Activated CD4-positive, alpha-beta T cell treated with anti-CD3 and anti-CD28 coated beads for 36 hours (primary cell): ENCODE measurements at places on chromosomes 12 and 14. TPM values are rescaled to one million over a fixed set of nuclear protein-coding genes. Genes with fewer than 3 reads are reported as not detected.

- no peaks in the 10 kb centered on the region for H3K27me3 ChIP-seq
- no peak overlapping the region for H3K27ac ChIP-seq
- no peaks in the 10 kb centered on the region for H3K36me3 ChIP-seq
These were observed 6.6 kb downstream of the TXNDC16 start for GRCh38 chr14:52545584-52546317.

- H3K27ac ChIP-seq: no peak overlapping the region
- no peak overlapping the region for H3K4me3 ChIP-seq
- H3K4me1 ChIP-seq: peaks cover 14% of the 10 kb centered on the region
- no peaks in the 10 kb centered on the region for H3K36me3 ChIP-seq
- H3K27me3 ChIP-seq: peaks cover 4% of the 10 kb centered on the region
These were observed 43.3 kb upstream of the EMP1 start for GRCh38 chr12:13153180-13153579.

- H3K4me1 ChIP-seq: peaks cover 18% of the 10 kb centered on the region
- H3K27ac ChIP-seq: no peak overlapping the region
- H3K36me3 ChIP-seq: no peaks in the 10 kb centered on the region
These were observed 627 bp downstream of the TESC start for GRCh38 chr12:117098361-117099217.

DNA sequence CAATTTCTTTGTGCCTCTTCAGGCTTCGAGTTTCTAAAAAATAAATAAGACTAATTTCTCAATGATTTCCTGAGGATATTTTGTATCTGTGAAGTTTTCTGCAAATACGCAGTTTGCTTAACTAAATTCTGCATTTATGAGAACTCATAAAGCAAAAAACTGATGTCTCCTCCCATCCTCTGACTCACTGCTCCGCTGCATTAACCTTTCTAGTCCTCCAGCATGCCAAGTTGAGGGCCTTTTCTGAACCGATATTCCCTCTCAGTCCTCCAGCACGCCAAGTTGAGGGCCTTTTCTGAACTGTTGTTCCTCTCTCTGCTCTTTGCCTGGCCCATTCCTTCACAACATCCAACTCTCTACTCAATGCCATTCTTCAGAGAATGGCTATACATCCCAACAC, 3.2 kb downstream of the IPO8 start:
- no peak for DNase-seq
- H3K27ac ChIP-seq: no peak overlapping the region
- H3K4me3 ChIP-seq: no peak overlapping the region
- peaks cover 4% of the 10 kb centered on the region for H3K36me3 ChIP-seq

- no peaks in the 10 kb centered on the region for H3K27me3 ChIP-seq
- H3K36me3 ChIP-seq: no peaks in the 10 kb centered on the region
- H3K27ac ChIP-seq: no peak overlapping the region
These were observed 817.0 kb downstream of the FLRT2 start for GRCh38 chr14:86346818-86347384.

DNA sequence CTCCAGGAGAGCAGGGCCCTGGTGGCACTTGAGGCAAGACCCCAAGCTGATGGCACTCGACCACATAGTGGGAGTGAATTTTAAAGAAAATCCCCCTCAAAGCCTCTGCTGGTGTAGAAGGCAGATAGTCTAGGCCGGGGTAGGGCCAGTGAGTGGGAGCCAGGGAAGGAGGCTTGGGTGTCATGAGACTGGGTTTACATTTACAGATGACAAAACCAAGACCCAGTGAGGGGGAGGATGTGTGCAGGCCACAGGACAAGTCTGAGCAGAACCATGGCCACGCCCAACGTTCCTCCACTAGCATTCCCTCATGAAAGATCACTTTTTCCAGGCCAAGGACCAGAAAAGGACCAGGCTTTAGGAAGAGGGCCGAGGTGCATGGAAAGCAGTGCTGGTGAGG, 42.0 kb downstream of the EVL start:
- no peak overlapping the region for H3K4me3 ChIP-seq
- H3K4me1 ChIP-seq: peaks cover 75% of the 10 kb centered on the region
- no peaks in the 10 kb centered on the region for H3K27me3 ChIP-seq

GRCh38 chr14:104641753-104642539, 37.4 kb upstream of the TMEM179 start:
- peaks cover 8% of the 10 kb centered on the region for H3K27me3 ChIP-seq
- H3K27ac ChIP-seq: no peak overlapping the region
- H3K4me1 ChIP-seq: peaks cover 5% of the 10 kb centered on the region

DNA sequence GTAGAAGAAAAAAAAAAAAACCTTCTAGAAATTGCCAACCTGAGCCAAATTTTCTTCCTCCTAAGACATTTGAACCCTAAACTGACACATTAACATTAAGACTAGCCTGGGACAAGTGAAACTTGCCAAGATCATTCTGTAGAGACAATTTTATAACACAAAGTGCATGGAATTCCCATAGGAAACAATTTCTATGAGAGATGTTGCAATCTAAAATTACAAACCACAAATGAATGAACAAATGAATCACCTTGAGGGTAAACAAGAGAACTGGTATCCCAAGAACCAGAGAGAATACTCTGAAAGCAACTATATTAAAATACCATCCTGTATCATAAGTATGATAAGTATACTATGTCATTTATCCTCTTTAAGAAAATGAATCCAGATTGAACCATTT, 165.3 kb downstream of the DICER1 start:
- H3K36me3 ChIP-seq: no peaks in the 10 kb centered on the region
- H3K27me3 ChIP-seq: peaks cover 25% of the 10 kb centered on the region
- H3K4me3 ChIP-seq: no peak overlapping the region
- no peak overlapping the region for H3K27ac ChIP-seq

- peak overlapping the region; percentile 4 for H3K27ac ChIP-seq
- peaks cover 10% of the 10 kb centered on the region for H3K27me3 ChIP-seq
- H3K36me3 ChIP-seq: no peaks in the 10 kb centered on the region
- peaks cover 8% of the 10 kb centered on the region for H3K4me1 ChIP-seq
- peak; percentile 35 for DNase-seq
These were observed 196.9 kb downstream of the ALG10 start for GRCh38 chr12:34219046-34219770.

GRCh38 chr12:123960029-123960735, 12.4 kb downstream of the CCDC92 start:
- H3K4me3 ChIP-seq: no peak overlapping the region
- no peak overlapping the region for H3K27ac ChIP-seq
- no peak for DNase-seq
- H3K4me1 ChIP-seq: no peaks in the 10 kb centered on the region

DNA sequence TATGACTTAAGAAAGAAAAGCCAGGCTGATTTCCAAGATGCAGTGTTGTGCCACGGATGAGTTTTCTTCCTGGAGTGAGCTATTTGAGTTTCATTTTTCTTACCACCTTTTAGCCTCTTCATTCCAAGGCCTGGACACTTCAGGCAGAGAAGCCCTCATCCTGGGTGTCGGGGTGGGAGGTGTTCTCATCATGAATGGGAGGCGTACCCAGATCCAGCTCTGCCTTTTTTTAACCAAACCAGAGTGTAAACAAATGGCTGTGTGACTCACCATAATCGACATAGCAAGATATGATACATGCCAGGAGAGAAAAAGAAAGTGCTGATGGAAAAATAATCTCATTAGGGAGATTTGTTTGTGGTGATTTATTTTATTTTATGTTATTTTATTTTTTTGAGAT, 79.9 kb downstream of the ARF6 start:
- DNase-seq: peak; percentile 66
- H3K27me3 ChIP-seq: no peaks in the 10 kb centered on the region

GRCh38 chr14:102911991-102912761, 10.3 kb upstream of the AMN start:
- no peak overlapping the region for H3K27ac ChIP-seq
- H3K4me3 ChIP-seq: no peak overlapping the region
- H3K4me1 ChIP-seq: no peaks in the 10 kb centered on the region
- H3K36me3 ChIP-seq: peaks cover 8% of the 10 kb centered on the region
- H3K27me3 ChIP-seq: no peaks in the 10 kb centered on the region
- DNase-seq: no peak

- H3K4me3 ChIP-seq: no peak overlapping the region
- H3K4me1 ChIP-seq: peaks cover 24% of the 10 kb centered on the region
These were observed 311.5 kb upstream of the OR4E1 start for GRCh38 chr14:21985081-21985480.

DNA sequence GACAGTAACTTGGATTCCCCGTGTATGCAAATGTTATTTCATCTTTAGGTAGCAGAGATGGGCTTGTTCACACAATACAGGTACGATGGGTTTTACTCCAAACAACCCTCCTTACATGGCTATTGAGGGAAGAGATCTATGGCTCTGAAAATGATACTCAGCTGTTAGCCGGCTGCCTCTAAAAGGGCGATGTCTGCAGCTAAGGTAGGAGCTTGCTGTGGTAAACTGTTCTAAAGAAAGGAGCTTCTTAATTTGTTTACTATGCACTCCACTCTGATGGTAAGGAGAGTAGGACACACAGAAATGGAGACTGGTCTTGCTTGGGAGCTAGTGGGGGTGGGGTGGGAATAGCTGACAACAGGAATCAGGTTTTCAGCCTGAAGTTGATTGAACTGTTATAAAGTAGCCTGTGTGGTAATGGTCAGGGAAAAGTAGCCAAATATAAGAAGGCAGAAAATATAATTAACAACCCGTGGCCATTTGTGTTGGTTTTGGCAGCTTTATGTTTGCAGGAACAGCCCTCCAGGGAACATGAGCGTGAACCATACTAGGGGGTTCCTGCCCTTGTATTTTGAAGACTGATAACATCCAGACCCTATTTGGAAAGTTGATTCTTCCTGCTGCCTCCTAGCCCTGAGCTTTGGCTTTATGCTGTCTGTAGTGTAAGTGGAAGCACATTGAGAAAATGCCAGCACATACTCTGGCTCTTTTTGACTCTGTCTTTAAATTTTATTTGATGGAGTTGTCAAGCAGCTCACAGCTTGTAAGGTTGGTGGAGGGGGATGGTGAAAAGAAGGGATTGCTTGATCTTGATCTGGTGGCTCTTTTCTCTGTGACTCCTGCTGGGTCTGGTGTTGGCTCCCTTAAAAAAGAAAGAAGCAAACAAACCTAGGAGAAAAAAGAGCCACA, 929.8 kb downstream of the DIO2 start:
- no peak for DNase-seq
- peaks cover 46% of the 10 kb centered on the region for H3K27me3 ChIP-seq
- H3K36me3 ChIP-seq: no peaks in the 10 kb centered on the region
- no peak overlapping the region for H3K27ac ChIP-seq
- H3K4me1 ChIP-seq: no peaks in the 10 kb centered on the region

DNA sequence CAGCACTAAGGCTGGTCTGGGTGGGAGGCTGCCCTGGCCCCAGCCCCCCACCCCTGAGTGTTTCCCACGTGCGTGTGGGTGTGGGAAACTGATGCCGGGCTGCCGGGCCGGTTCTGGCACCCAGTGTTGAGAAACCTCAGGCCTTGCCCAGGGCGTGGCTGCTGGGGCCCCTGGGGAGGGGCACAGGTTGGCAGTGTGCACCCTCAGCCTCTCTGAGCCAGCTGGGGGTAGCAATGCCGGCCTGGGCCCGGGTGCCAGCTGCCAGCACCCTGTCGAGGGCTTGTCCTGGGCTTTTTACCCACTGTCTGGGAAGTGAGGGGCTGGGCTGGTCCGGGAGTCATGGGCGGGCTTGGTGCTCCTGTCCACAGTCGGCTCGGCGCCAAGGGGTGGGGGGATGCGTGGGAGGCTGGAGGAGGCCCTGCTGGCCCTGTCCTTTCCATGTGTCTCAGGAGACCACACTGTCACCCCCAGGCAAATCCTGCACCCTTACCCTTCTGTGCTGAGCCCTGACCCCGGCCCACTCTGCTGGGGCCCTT, 15.7 kb downstream of the ASPG start:
- H3K4me3 ChIP-seq: no peak overlapping the region
- no peaks in the 10 kb centered on the region for H3K36me3 ChIP-seq
- DNase-seq: no peak
- H3K27me3 ChIP-seq: no peaks in the 10 kb centered on the region
- no peak overlapping the region for H3K27ac ChIP-seq

DNA sequence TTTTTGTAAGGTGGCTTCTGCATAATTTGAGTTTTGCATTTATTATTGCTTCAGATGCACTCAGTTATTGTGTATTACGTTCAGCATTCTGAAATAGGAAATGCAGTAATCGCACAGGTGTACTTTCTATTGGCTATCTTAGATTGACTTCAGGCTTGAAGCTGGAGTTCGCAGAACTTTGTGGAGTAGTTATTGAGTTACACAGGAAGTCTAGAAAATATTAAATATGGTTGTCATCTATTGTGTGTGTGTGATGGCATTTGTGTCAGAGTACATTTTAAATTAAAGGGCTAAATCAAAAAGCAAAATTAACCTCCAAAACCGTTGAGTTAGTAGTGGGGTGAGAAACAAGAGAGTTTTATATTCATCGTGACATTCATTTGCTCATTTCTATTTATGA, 2.7 kb downstream of the ARID2 start:
- peaks cover 33% of the 10 kb centered on the region for H3K4me1 ChIP-seq
- DNase-seq: no peak
- H3K36me3 ChIP-seq: peaks cover 38% of the 10 kb centered on the region
- H3K27me3 ChIP-seq: no peaks in the 10 kb centered on the region
- H3K4me3 ChIP-seq: peak overlapping the region; percentile 98
- peak overlapping the region; percentile 91 for H3K27ac ChIP-seq

DNA sequence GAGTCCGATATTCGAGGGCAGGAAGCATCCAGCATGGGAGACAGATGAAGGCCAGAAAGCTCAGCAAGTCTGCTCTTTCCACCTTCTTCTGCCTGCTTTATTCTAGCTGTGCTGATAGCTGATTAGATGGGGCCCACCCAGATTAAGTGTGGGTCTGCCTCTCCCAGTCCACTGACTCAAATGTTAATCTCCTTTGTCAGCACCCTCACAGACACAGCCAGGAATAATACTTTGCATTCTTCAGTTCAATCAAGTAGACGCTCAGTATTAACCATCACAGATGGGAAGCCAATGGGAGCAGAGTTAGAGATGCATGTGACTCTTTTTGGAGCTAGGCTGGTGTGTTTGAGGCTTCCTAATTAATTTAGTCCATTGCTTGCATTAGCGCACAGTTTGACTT, 17.0 kb downstream of the C12orf75 start:
- no peak overlapping the region for H3K4me3 ChIP-seq
- no peak for DNase-seq
- no peaks in the 10 kb centered on the region for H3K27me3 ChIP-seq
- no peak overlapping the region for H3K27ac ChIP-seq
- peaks cover 9% of the 10 kb centered on the region for H3K4me1 ChIP-seq
- H3K36me3 ChIP-seq: peaks cover 4% of the 10 kb centered on the region

Gene NTF3
- total RNA-seq: not detected

Gene RHEBL1
- total RNA-seq: 6.7 TPM

Gene MMP19
- total RNA-seq: not detected

Gene KLRK1
- total RNA-seq: not detected

Gene KRT6A
- total RNA-seq: not detected

Gene LIN7A
- total RNA-seq: not detected

Gene SLC24A4
- not detected for total RNA-seq

Gene KERA
- not detected for total RNA-seq

Gene LTB4R2
- total RNA-seq: 9.5 TPM

Gene INHBC
- total RNA-seq: not detected

Gene TBPL2
- total RNA-seq: not detected

Gene MAP3K9
- 6.1 TPM for total RNA-seq

Gene AHNAK2
- 0.07 TPM for total RNA-seq

Gene ANKS1B
- 0.19 TPM for total RNA-seq
